Foreskin keratinocyte (primary cell): ENCODE measurements at places on chromosomes 4 and X.

DNA sequence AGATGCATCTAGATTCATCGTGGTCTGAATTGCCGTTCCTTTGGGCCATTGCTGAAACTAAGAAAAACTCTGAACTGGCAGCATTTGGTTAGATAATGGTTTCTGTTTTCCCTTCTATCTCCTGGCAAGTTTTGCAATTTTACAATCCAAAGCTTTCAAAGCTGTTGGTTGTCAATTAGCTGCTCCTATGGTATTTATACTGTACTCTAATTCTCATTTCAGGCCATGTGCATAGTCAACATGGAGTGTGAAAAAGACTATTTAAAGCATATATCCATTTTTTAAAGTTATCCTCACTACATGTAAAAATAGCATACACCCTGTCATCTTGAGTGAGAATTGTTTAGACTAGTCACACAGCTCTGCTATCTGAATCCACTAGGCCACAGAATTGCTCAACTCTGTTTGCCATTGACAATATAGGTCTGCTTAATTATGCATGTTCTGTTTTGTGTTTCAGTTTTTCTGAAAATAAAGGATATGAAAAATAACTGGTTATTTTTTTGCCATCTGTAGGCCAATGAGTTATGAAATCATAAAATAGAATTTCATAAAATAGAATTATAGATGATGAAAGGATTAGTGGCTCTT is 27.7 kb upstream of the TEC start:
- DNase-seq: no peak

DNA sequence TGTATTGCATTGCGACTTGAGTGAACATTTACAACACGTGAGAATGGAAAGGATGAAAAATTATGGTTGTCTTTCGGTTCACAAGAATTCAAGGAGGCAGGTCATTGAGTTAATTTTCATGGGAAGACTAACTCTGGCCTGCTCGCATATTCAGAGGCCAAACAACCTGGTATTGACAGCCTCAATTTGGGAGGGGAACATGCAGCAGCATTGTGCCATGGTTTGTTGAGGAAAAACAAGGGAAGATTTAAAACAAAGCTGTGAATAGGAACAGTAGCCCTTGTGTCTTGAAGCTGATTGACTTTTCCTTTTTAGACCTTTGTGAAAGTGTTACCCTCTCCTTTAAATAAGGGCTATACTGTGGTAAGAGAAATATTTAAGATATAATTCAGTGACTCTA is 31.9 kb downstream of the FAT4 start:
- no peak for DNase-seq

DNA sequence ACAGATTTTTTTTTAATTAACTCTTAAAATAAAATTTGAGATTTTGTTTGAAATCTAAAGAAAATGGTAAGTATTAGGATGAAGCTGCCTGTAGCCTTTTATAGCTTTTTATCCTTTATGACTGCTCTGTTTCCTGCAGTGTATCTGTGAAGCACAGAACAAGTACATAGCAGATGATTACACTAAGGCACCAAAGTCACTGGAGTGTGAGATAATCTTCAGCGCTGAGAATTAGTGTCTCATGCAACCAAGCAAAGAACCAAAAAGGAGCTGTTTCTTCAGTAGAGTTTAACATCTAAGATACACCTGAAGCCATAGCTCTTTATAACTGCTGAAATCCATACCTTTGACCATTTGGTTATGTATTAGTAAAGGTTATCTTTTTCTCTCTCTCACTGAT is 1989.8 kb upstream of the PCDH10 start:
- no peak for DNase-seq

DNA sequence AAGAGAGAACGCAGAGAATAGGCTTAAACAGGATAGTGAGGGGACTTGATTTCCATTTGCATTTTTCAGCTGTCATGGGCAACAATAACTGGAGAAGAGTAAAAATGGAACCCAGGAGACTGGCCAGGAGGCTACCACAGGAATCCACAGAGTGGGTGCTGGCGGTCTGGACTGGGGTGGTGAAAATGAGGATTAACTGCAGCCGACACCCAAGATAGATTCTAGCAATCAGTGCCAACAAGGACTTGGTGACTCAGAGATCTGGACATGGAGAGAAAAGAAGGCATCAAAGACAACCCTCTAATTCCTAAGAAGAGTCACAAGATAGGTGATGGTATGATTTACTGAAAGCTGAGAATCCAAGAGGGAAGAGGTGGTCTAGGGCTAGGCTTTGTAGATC is 102.8 kb downstream of the ATP8A1 start:
- no peak for DNase-seq

DNA sequence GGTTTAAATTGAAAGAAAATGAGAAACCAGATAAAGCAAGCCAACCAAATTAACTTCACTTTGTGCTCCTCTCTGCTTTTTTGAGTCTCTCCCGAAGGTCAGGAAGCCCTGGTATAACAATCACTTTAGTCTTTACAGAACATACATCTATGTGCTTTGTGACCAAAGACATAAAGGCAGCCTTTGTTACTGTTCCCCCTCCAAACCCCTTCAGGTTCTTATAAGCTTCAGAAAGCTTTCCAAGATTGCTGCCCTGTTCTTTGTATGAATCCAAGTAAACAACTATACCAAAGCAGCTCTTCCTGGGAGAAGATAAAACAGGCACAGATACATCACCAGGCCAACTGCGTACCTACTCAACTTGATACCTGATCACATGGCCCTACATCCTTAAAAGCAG is 28.7 kb downstream of the RLIM start:
- DNase-seq: no peak

DNA sequence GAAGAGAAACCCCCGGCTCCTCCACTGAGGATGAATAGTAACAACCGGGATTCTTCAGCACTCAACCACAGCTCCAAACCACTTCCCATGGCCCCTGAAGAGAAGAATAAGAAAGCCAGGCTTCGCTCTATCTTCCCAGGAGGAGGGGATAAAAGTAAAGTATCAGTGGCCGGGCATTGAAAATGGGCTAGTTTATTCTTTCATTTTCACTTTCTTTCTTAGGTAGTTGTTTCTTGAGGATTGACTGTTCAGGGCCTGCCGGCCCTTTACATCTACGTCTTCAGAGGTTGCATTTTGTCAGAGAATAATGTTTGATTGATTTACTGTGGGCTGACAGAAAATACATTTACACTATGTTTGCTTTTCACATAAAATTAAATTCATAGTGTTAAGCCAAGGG is 27.1 kb downstream of the PAK3 start:
- no peak for DNase-seq

GRCh38 chr4:139530833-139531427 is 25.1 kb downstream of the SETD7 start:
- no peak for DNase-seq
